ENCODE measurements at places on chromosomes 1 and 21.

DNA sequence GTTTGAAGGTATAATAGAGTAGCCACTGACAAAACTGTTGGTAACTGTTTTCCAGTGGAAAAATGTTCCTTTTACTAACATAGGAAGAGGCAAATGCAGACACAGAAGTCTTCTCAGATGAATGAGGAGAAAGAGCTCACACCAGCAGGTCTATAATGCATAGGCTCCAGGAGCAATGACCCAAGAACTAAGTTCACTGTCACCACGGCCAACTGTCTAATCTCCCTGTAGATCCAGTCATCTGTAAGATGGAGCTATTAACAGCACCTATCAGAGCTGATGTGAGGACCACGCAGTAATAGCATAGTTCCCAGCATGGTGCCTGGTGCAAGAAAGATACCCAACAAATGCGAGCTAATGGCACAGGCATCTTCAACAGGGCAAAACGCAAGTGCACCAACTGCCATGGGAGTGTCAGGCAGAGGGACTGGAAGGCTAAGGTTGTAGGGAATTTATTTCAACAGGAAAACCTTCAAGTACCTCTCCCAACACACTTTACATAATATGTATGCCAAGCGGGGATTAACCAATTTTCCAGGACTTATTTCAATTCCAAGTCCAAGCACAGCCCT is 12.9 kb downstream of the GNB1 start:
- DNase-seq = no peak

- no peak for DNase-seq
Observed at GRCh38 chr1:57013522-57013921, 47.7 kb upstream of the C8B start.

DNA sequence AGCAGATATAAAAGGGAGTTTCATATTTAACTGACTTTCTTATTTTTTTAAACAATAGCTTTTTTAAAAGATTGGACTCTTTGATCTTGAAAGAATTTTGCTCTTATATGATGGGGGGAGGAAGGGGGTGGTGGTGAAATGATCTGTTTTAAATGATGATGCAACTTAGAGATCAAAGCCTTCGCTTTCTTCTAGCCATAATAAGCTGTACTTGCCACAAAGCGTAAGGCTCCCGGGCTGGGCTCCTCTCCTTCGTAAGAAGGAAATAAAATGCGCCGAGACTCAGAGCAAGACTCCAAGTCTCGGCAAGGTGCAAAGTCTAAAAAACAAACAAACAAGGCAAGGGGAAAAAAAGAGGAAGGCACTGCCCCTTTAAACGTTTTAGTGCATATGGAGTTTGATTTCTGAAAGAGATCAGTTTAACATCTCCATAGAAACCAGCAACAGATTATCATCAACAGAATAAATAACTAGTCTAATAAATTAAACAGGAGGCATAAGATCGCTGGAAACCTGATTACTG is 3.3 kb downstream of the CASZ1 start:
- no peak for DNase-seq

DNA sequence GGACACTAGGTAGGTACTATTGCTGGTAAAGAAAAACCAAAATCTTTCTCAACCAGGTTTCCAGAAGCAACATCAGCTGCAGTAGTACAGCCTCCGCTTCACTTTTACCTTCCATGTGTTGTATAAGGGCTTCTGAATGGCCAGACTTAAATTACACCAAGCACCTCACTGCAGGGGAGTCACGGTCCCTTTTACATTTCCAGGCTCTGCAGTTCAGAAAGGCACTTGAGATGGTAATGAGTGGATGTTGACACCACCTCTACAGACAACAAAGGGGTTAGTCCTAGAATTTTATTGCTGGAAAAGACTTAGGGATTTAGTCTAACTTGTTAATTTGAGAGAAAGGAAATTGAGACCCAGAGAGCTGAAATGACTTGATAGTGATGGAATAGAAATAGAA is 12.0 kb upstream of the DUSP12 start:
- DNase-seq = no peak

DNA sequence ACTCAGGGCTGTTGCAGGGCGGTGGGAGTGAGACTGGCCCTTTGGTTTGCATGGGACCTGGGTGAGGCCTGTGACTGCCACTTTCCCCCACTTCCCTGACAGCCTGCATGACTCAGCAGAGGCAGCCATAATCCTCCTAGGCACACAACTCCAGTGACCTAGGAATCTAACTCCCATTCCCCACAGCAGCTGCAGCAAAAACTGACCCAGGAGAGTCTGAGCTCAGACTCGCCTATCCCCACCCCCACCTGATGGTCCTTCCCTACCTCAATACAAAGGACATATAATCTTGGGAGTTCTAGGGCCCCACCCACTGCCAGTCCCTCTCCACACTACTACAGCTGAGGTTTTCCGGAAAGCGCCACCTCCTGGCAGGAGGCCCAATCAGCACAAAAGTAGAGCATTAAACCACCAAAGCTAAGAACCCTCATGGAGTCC is 26.7 kb downstream of the NDC1 start:
- DNase-seq = no peak

- no peak for DNase-seq
Observed at GRCh38 chr1:231099996-231100767, 60.1 kb upstream of the FAM89A start.

DNA sequence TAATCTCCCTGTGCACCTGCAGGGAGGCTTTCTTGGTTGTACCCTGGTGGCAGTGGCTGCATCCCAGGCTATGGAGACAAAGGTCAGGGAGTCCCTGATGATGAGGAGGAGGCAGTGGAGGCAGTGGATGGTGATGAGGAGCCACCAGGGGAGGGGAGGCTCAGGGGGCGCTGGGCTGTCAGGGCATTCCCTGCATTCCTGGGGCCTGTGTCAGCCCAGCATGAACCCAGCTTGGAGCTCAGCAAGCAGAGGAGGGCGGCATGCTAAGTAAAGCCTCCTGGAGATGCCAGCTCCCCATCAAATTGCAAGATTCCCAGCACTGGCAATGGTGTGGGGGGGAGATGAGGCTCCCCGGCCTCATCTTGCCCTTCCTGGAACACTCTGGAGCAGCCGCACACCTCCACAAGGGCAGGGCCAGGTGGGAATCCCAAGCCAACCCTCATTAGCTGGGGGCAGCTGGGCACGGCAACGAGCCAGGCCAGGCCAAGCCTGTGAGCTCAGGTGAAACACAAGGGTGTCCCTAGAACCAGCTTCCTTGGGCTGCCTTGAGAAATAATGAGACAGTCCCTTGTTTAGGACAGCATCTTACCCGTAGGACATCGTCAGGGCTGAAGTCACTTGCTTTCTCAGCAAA is 469.5 kb downstream of the MATN1 start:
- DNase-seq = no peak

GRCh38 chr1:11961230-11961629 is 19.0 kb upstream of the MFN2 start:
- peak; percentile 38 for DNase-seq

GRCh38 chr21:46136739-46137349 is 18.5 kb downstream of the FTCD start:
- no peak for DNase-seq

- DNase-seq = no peak
Observed at GRCh38 chr1:54844564-54844963, 42.4 kb downstream of the DHCR24 start.

GRCh38 chr1:212495766-212496494 is 63.2 kb downstream of the NENF start:
- no peak for DNase-seq
